DMS79 (cell line): ENCODE measurements at places on chromosomes 12 and 14.

DNA sequence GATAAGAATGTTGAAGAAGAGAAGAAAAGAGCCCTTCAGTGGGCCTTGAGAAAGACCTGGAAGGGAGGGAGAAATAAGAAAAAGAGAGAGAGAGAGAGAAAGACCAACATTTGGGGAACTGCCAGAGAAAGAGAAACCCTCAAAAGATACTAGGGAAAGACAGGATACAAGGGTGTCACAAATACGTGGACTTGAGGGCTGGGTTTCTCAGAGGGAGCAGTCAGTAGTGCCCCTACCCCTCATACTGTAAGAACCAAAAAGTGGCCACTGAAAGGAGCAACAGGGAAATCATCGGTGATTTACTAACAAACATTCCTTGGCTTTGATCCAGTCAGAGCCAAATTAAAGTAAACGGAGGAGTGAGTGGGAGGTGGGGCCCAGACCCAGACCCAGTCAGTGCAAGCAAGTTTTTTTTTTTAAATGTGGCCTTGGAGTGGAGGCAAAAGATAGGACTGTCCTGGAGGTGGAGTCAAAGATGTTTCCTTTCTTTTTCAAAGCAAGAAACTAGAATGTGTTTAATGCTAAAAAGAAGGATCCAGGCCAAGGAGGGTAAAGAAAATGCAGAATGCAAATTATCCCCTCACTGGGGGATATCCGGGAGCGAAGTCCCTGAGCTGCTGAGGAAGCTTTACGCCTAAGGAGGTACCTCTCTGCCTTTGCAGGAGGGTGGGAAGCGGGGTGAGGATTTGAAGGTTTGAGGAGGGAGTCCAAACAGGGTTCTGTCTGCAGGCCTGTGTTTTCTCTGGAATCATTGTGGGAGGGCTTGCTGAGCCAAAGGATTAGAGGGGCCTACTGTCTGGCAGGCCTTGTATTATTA, 143.5 kb upstream of the AMIGO2 start:
- DNase-seq, result no peak

DNA sequence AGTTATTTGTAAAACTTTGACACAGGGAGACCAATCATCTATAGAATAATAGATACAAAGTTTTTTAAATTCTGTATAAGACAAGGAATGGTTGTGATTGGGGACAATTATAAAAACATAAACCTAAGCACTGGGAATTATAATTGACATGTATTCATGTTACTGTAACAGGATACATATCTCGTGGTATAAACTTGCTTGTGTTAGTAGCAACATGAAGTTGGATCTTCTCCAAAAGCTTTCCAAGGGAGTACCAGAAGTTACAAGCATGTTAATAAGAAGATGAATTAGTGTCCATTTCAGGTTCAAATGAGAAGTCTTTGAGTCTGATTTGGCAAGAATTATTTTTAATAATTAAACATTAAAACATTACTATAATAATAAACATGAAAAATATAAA, 42.2 kb downstream of the CDKL1 start:
- DNase-seq, result no peak

DNA sequence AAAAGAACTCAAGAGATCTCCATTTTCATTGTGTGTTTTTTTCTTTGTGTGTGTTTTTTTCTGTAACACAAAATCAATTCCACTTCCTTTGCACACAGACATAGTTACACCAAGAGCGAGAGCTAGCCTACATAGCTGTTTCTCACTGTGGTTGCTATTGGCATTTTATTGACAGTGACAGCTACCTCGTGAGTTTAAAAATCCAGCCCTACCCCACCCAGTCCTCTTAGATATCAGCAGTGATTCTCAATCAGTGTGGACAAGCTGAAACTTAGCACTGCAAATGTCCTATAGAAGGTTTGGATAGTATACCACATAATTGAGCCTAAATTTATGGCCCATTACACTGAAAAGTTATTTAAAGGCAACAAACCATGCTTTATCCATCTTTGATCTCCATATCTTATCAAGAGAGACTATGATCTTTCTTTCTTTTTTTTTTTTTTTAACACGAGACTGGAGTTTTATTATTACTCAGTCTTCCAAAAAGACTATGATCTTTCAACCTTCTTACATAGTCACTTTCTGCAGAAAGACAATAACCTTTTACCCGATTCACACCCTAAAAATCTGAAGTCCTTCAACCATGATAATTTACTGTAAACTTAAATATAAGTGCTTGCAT, 46.8 kb downstream of the ATP2B1 start:
- no peak for DNase-seq

DNA sequence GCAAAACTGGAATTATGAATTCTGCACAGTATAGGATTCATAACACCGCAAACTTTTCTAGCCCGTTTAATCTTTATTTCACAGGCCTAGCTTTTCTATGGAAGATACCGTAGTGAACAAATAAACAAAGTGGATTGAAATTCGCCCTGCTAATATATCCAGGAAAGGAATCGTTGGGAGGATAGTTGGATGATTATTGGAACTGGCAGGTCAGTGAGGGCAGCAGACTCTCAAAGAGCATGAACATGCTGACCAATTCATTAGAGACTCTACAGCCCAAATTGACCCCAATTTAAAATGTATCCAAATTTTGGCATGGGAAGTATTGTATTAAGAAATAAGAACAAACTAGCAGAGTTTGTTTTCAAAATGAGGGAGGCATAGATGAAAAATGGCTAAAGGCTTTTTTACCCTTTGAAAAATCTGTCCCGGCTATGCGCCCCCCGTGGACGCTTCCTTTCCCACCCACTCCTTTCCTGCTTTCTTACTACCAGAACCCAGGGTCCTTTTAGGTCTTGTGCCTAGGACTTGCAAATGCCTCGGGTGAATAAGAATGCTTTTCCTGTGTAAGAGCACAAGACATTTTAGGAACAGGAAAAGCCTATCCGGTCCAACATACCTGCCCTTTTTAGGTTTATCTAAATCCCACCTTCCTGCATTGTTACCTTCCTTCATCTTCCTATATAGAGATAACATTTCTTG, 84.6 kb upstream of the PTPRB start:
- DNase-seq, result no peak

GRCh38 chr14:22819151-22819988, 4.1 kb upstream of the SLC7A7 start:
- no peak for DNase-seq
